Stimulated activated CD8-positive, alpha-beta memory T cell treated with anti-CD3 and anti-CD28 coated beads, Interleukin-4, amount 100 ng/mL, for 1 hour (primary cell): ENCODE measurements at places on chromosomes 5 and 9.

GRCh38 chr5:25414742-25415141 lies 770.0 kb upstream of the CDH10 start:
- no peak for DNase-seq

DNA sequence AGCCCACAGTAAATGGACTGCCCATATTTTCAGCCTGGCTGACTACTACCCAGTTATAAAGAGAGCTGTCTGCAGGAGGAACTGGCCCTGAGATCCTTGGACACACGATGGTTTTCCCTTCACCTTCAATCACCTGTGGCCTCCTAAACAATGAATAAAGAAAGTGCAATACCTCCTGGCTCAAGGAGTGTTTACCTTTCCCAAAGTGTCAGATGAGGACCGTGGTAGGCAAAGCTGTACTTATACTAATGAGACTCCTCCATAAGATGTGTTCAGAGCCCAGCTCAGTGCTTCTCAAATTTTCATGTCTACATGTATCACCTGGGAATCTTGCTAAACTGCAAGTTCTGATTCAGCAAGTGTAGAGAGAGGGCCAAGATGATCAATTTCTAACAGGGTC lies 284.5 kb upstream of the VLDLR start:
- no peak for DNase-seq

GRCh38 chr5:44332285-44332971 lies 56.8 kb downstream of the FGF10 start:
- no peak for DNase-seq

DNA sequence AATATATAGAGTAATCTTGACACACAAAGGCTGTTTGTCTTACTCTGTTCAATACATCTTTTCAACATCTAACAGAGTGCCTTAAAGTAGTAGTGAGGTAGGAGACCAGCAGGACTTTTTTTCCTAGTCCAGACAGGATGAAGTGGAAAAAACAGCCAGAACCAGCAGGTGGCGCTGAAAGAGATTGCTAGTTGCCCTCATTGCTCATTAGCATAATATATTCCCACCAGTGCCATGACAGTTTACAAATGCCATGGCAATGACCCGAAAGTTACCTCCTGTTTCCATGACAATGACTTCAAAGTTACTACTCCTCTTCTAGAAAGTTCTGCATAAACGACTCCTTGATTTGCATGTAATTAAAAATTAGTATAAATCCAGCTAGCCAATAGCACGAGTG lies 387.4 kb downstream of the ACTL7B start:
- DNase-seq, result no peak

DNA sequence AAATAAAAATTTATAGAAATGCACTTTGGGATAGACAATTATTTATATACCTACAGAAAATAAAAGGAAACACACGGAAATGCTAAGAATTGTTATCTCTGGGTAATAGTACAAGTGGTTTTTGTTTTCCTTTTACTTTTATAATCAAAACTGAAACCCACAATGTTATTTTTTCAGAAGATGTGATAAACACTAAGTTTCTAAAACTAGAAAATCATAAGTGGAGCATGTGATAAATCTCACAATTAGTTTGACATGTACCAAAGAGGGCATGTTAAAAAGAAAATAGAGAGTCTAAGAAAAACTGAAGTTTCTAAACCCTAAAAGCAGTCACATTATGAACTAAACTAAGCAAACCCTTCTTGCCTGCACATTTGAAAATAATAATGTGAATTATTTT lies 61.1 kb downstream of the OXCT1 start:
- no peak for DNase-seq

GRCh38 chr5:126732716-126733115 lies 44.2 kb upstream of the LMNB1 start:
- DNase-seq, result no peak

DNA sequence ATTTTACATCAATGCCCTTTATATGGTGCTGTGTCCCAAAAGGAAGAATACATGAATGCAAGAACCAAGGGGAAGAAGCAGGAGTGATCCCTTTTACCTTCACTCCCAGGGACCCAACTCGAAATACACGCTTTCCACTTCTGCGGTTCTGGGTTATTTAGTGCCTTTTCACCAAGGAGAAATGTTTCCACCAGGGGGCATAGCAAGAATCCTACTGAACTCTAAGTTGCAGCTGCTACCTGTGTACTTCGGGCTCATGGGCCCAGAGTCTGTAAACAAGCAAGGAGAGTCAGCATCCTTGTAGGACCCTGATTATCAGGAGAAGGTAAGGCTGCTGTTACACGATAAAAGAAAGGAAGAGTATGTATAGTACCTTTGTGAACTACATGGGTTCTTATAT lies 45.7 kb downstream of the DPYSL3 start:
- DNase-seq, result no peak

DNA sequence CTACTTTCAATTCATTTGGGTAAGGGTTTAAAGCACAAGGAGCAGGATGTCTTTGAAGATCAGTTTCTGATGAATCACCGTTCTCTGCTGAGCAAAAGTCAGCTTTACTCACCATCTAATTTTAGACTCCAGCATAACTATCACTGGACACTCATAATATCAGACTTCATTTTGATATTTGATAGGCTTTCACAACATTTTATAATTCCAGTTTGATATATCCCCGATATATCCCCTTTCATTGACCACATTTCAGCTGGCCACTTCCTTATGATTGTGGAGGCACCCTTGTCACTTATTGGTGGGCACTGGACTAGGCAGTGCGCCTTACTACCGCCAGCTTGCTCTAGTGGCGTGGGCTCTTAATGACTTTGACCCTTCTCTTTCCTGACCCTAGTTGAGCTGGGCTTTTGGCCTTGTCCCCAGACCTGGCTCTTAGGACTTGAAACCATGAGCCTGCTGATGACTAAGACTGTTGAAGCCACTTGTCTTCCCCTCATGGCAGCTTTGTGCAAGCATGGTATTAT lies 46.8 kb downstream of the CYSTM1 start:
- DNase-seq, result no peak

- DNase-seq, result no peak
These were observed 227.6 kb downstream of the SAXO1 start for GRCh38 chr9:18805386-18805785.
